Naive thymus-derived CD4-positive, alpha-beta T cell (primary cell): ENCODE measurements at places on chromosomes 12 and 14. TPM values are rescaled to one million over a fixed set of nuclear protein-coding genes. Genes with fewer than 3 reads are reported as not detected.

DNA sequence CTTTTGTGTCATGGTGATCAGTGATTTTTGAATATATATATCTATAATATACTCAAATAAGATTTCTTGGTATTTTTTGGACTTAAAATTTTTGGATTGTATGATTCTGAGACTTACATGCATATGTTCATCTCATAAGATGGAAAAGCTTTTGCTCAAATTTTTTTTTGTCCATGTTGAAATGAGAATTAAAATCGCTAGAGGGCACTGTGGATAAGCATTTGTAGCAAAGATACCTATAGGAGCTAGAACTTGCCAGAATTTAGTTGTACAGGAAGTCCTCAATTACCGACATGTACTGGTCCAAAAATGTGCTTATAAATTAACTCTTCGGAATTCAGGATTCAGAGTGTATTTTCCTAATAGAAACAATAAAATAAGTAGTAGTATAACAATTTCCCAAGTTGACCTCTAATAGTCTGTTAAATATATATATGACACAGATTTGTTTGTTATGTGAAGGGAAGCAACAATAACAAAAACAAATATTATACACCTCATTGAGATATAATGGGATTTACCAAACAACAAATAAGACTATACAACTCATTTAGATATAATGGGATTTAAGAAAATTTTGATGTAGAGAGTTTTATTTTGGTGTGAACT, 179.6 kb downstream of the TMEM117 start:
- peak; percentile 47 for DNase-seq

GRCh38 chr12:120643574-120643973, 3.1 kb downstream of the CABP1 start:
- no peak for DNase-seq

DNA sequence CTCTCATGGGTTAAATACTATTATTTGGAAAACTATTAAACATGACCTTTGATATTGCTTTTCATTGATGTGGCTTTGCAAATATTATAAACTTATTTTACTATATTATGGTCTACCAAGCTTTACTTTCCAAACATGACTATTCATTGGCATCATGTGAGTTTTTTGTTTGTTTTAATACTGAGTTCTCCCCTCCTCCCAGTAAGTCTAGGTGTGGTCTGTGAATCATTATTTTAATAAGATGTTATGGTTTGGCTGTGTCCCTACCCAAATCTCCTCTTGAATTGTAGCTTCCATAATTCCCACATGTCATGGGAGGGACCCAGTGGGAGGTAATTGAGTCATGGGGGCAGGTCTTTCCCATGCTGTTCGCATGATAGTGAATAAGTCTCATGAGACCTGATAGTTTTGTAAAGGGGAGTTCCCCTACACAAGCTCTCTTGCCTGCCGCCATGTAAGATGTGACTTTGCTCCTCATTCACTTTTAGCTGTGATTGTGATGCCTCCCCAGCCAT, 80.0 kb downstream of the BORCS5 start:
- DNase-seq: no peak

- no peak for DNase-seq
Measured at GRCh38 chr12:19506497-19506896, 67.2 kb downstream of the AEBP2 start.

- no peak for DNase-seq
Measured at GRCh38 chr12:66352197-66352596, 49.9 kb downstream of the HELB start.

DNA sequence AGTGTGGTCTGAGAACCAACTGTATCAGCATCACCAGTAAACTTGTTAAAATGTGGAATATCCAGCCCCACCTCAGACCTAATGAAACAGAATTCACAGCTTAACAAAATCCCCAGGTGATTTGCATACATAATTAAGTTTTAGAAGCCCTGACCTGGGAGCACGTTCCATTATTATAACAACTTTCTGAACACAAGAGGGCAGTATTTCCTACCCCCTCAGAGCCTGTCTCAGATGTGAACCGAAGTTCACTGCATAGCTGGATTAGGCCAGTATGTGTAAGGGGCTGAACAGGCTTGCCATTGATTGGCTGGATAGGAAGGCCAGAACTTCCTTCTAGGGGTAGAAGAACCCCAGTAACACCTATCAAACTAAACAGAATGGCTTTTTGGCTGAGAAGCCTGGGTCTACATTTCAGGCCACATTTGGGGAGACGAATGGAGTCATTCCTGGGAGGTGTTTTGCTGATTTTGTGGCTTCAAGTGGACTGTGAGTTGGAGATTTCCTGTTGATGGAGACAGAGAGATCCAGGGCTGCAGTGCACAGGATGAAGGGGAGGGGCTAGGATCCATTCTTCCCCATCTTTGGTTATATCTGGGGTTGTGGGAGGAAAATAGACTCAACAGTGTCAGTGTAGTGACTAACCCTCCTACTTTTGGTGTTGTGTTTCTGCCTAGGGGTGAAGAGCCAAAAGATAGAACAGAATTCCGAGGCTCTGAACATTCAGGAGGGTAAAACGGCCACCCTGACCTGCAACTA, 94.7 kb upstream of the OR4E1 start:
- peak; percentile 33 for DNase-seq

DNA sequence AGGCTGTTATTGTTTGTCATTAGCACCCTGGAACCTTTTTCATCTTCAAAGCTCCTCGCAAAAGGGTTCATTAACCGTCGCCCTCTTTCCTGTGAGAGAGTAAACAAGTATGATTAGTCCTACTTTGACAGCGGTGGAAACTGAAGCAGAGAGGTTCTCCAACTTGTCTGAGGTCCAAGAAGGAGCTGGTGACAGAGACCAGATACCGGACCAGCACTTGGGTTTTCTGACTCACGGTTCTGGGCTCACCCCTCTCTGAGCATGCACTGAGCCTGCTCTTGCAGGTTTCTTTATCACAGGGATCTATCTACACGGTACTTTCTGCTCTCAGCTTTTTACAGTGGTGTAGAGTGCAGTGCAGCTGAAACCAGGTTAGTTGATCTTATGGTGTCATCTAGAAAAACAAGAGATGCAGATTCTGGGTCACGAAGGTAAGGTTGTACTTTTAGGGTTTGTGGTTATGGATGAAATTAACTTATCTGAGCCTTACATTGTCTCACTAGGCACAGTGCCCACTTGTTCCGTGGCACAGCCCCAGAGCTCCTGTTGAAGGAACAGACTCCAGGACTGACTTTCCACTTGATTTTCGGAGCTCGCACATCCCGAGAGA, 62.1 kb downstream of the PPP2R5C start:
- DNase-seq: peak; percentile 79

GRCh38 chr12:24138041-24138440, 188.6 kb upstream of the SOX5 start:
- no peak for DNase-seq

- no peak for DNase-seq
Measured at GRCh38 chr12:3598896-3599860, 108.2 kb downstream of the PRMT8 start.

- DNase-seq: no peak
Measured at GRCh38 chr14:58200480-58200841, 512 bp downstream of the ACTR10 start.

- DNase-seq: no peak
Measured at GRCh38 chr12:15756822-15757221, 32.4 kb downstream of the EPS8 start.

GRCh38 chr14:37763266-37763665, 167.8 kb downstream of the TTC6 start:
- no peak for DNase-seq

- DNase-seq: no peak
Measured at GRCh38 chr12:3456809-3457208, 34.2 kb upstream of the PRMT8 start.

DNA sequence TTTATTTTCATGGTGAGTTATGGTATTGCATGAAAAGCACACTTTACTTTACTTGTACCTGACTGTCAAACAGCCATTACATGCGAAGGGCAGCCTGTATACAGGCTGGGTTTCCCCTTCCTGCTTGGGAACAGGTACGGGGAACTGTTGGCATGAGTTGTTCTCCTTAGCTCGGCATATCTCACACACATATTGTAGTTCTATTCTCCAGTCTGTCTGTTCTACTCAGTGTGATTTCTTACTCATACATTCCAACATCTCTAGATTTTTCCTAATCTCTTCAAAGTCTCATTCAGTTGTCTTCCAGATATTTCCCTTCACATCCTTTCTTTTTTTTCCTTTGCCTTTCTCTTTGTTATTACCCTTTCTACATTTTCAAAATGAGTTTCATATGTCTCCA, 83.9 kb downstream of the HMGA2 start:
- no peak for DNase-seq

GRCh38 chr12:55659486-55660385, 23.0 kb downstream of the OR10P1 start:
- DNase-seq: no peak

GRCh38 chr12:82757059-82757458, 70.4 kb downstream of the TMTC2 start:
- no peak for DNase-seq

Gene LMNTD1
- not detected for total RNA-seq

Gene P2RX2
- total RNA-seq: not detected

Gene OR10P1
- total RNA-seq: not detected

Gene IRAK3
- total RNA-seq: 3.4 TPM

Gene LHX5
- total RNA-seq: not detected

Gene OR11H7
- not detected for total RNA-seq
